Esophagus squamous epithelium (tissue), 5 donors: ENCODE measurements at places on chromosomes 1 and 21. TPM values are rescaled to one million over a fixed set of nuclear protein-coding genes. Genes with fewer than 3 reads are reported as not detected.

- no peaks in the 10 kb centered on the region for H3K36me3 ChIP-seq
- DNase-seq, result no peak
- no peaks in the 10 kb centered on the region for H3K27me3 ChIP-seq
- no peak overlapping the region for H3K4me3 ChIP-seq
Observed at GRCh38 chr1:220680085-220680687, 10.0 kb upstream of the C1orf115 start.

- H3K4me1 ChIP-seq, result no peaks in the 10 kb centered on the region
- H3K4me3 ChIP-seq, result no peak overlapping the region
- H3K36me3 ChIP-seq, result peaks cover under 1% of the 10 kb centered on the region
- no peaks in the 10 kb centered on the region for H3K27me3 ChIP-seq
Observed at GRCh38 chr1:51487628-51488027, 31.4 kb downstream of the EPS15 start.

The SYCP1 gene
- not detected for total RNA-seq

DNA sequence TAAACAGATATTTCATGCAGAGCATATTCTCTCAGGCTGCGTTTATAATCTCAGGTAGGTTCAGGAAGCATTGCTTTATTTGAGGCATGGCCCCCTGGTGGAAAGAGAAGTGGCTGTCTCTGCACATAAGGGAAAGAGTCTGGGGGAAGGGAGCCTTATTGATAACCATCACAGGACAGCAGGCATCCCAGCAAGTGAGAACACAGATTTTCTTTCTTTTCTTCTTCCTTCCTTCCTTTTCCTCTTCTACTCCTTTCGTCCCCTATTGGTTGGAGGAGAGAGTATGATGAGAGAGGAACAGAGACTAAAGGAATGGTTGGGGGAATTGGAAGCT lies 21.9 kb downstream of the TSNAX start:
- no peak overlapping the region for H3K4me3 ChIP-seq
- H3K27ac ChIP-seq, result no peak overlapping the region
- no peaks in the 10 kb centered on the region for H3K4me1 ChIP-seq
- no peak for DNase-seq

The TNFSF4 gene
- total RNA-seq, result 0.09 TPM

GRCh38 chr21:21921410-21922232 lies 923.4 kb downstream of the NCAM2 start:
- no peaks in the 10 kb centered on the region for H3K4me1 ChIP-seq
- H3K36me3 ChIP-seq, result no peaks in the 10 kb centered on the region
- no peak for DNase-seq
- H3K4me3 ChIP-seq, result no peak overlapping the region

GRCh38 chr1:197213193-197213592 lies 54.9 kb upstream of the CRB1 start:
- no peak overlapping the region for H3K4me3 ChIP-seq
- H3K36me3 ChIP-seq, result no peaks in the 10 kb centered on the region
- no peaks in the 10 kb centered on the region for H3K27me3 ChIP-seq
- H3K27ac ChIP-seq, result no peak overlapping the region

- no peak overlapping the region for H3K4me3 ChIP-seq
- no peak for DNase-seq
- no peaks in the 10 kb centered on the region for H3K27me3 ChIP-seq
- H3K4me1 ChIP-seq, result peaks cover 56% of the 10 kb centered on the region
- no peak overlapping the region for H3K27ac ChIP-seq
Observed at GRCh38 chr21:42465008-42465802, 30.8 kb downstream of the RSPH1 start.

The C1orf116 gene
- 90.7 TPM for total RNA-seq

GRCh38 chr1:24952413-24952841 lies 22.4 kb upstream of the RUNX3 start:
- DNase-seq, result no peak
- H3K27me3 ChIP-seq, result no peaks in the 10 kb centered on the region
- no peaks in the 10 kb centered on the region for H3K4me1 ChIP-seq
- H3K4me3 ChIP-seq, result no peak overlapping the region

DNA sequence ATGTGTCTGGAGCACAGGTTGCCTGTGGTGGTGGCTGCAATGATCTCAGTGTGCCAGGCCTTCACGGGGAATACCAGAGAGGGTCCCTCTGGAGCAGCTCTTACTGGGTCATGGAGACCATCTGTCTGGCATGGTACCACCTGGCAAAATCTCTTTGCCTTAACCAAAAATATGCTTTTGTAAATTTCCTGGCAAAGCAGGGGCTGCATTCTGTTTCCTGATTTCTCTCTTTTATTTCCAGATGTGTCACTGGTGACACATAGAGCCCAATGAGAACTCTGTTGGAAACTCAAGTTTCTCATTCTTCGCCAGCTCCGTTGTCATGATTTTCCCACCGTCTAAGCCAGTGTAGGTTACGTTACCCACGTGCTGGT lies 136.5 kb downstream of the FGGY start:
- H3K27ac ChIP-seq, result no peak overlapping the region
- H3K4me1 ChIP-seq, result peaks cover 11% of the 10 kb centered on the region
- H3K27me3 ChIP-seq, result no peaks in the 10 kb centered on the region
- H3K36me3 ChIP-seq, result no peaks in the 10 kb centered on the region
- H3K4me3 ChIP-seq, result no peak overlapping the region

DNA sequence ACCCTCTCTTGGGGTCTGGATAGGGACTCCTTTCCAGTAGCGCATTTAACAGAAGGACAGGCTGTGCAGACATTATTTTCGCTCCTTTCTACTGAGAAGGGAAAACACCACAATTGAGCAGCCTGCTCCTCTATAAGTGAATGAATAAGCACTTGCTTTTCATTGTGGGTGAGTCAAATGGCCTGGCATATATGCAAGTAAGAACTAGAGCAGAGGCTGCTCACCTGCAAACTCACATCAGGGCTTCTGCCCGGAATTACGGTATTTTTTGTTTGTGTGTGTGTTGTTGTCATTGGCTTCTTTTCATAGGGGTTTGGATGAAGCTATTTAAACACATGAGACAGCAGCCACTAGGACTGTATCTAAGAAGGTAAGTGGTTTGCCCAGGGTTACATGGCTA lies 200.1 kb upstream of the CAMK1G start:
- no peak overlapping the region for H3K4me3 ChIP-seq
- H3K4me1 ChIP-seq, result peaks cover 29% of the 10 kb centered on the region
- H3K27me3 ChIP-seq, result no peaks in the 10 kb centered on the region
- DNase-seq, result no peak
- no peaks in the 10 kb centered on the region for H3K36me3 ChIP-seq

The MXRA8 gene
- total RNA-seq, result 0.45 TPM

GRCh38 chr1:228977741-228978140 lies 242.5 kb downstream of the RHOU start:
- H3K27me3 ChIP-seq, result no peaks in the 10 kb centered on the region
- peaks cover 10% of the 10 kb centered on the region for H3K4me1 ChIP-seq
- H3K36me3 ChIP-seq, result no peaks in the 10 kb centered on the region
- H3K27ac ChIP-seq, result no peak overlapping the region
- H3K4me3 ChIP-seq, result no peak overlapping the region

GRCh38 chr1:36908096-36908495 lies 126.2 kb downstream of the GRIK3 start:
- no peak overlapping the region for H3K4me3 ChIP-seq
- H3K4me1 ChIP-seq, result no peaks in the 10 kb centered on the region
- H3K27me3 ChIP-seq, result no peaks in the 10 kb centered on the region
- H3K36me3 ChIP-seq, result no peaks in the 10 kb centered on the region
- no peak for DNase-seq

GRCh38 chr1:26483980-26484379 lies 11.7 kb downstream of the HMGN2 start:
- H3K4me1 ChIP-seq, result no peaks in the 10 kb centered on the region
- H3K27me3 ChIP-seq, result no peaks in the 10 kb centered on the region
- peaks cover 11% of the 10 kb centered on the region for H3K36me3 ChIP-seq
- no peak overlapping the region for H3K27ac ChIP-seq
- DNase-seq, result no peak

DNA sequence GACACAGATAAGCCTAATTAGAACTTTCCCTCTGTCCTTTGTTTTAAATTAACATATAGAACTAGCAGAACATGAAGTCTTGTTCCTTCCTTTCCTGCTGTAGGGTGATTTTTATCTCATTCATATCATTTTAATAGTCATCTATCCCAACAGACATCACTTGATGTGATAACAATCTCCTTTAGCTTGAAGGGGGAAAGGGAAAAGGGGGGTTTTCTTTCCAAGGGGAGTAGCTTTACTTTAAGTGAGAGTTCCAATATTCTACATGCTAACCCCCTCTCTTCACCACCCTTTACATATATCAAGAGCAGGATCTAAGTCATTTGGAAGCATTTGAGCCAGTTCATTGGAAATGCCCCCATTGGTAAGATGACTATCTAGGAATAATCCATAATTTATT lies 241.9 kb downstream of the HHIPL2 start:
- H3K36me3 ChIP-seq, result no peaks in the 10 kb centered on the region
- no peak overlapping the region for H3K4me3 ChIP-seq
- no peak overlapping the region for H3K27ac ChIP-seq
- no peak for DNase-seq

GRCh38 chr1:26785611-26786436 lies 1.9 kb upstream of the PIGV start:
- H3K27ac ChIP-seq, result peak overlapping the region; percentile 99
- H3K36me3 ChIP-seq, result no peaks in the 10 kb centered on the region
- no peak overlapping the region for H3K4me3 ChIP-seq
- H3K27me3 ChIP-seq, result no peaks in the 10 kb centered on the region
- peaks cover 73% of the 10 kb centered on the region for H3K4me1 ChIP-seq

The OR2L2 gene
- not detected for total RNA-seq

- H3K4me1 ChIP-seq, result peaks cover 7% of the 10 kb centered on the region
- H3K4me3 ChIP-seq, result no peak overlapping the region
- peaks cover 21% of the 10 kb centered on the region for H3K36me3 ChIP-seq
Observed at GRCh38 chr1:31911994-31912780, 26.0 kb downstream of the PTP4A2 start.

DNA sequence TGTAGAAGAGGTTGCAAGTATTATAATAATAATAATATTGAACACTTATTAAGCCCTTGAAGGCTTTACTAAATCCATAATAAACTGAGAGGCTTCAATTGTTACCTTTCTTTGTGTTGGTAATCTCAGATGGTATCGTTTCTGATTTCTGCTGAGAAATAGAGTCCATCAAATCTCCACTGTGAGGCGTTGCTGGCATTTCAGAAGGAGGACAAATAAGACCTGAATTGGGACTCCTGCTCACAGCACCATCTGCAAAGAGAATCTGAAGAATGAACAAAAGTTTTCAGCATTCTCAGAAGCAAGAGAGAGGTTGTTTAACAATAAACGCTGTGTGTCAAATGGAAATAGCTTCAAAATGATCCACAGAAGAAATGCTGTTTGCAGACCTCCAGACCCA lies 93.7 kb downstream of the WDR3 start:
- H3K4me3 ChIP-seq, result no peak overlapping the region
- H3K4me1 ChIP-seq, result no peaks in the 10 kb centered on the region
- no peaks in the 10 kb centered on the region for H3K36me3 ChIP-seq
- no peak for DNase-seq

- no peak for DNase-seq
- no peak overlapping the region for H3K27ac ChIP-seq
- peaks cover 47% of the 10 kb centered on the region for H3K4me1 ChIP-seq
- no peaks in the 10 kb centered on the region for H3K27me3 ChIP-seq
Observed at GRCh38 chr1:232568331-232568852, 61.5 kb downstream of the SIPA1L2 start.
